H7 (cell line): ENCODE measurements at places on chromosomes 5 and 9. TPM values are rescaled to one million over a fixed set of nuclear protein-coding genes. Genes with fewer than 3 reads are reported as not detected.

SOX30 gene
- total RNA-seq: 0.04 and 0.42 TPM in 2 replicates

- no peak for DNase-seq
Measured at GRCh38 chr5:168603746-168604145, 24.6 kb upstream of the PANK3 start.

DNA sequence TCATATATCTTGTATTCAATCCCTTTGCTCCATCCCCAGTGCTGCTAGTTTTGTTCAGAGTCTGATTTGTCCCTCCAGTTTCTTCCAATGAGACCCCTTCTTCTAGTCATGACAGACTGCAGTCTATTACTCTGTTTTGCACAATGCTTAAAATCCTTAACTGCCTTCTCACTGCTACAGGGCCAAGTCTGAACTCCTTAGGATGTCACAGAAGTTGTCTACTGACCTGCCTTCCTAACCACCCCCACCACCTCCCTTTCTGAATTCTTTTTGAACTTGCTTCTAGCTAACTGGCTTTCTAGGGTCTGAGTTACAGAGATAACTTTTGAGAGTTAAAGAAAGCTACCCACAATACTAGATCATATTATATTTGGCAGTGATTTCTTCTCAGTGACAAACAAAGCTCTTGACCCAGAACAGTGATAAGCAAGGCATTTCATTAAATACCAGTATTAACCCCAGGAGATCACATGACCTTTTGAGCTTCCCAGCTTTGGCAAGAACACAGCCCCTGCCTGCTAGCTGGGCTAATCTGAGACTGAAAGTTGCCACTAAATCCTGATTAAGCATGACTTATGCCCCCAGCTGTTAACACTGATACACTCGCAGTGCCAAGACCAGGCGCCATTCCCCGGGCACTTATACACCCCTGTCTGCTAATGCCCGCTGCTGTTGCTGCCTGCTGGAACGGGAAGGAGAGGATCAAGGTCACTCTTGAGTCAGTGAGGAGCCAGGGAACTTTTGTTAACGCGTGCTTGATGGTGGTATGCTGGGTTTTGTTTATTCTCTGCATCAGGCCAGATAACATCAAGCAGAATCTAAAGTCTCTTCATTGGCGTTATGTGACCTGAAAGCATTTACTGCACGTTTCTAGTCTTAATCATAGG is 36.4 kb upstream of the ADAMTSL1 start:
- DNase-seq: no peak

MCCC2 gene
- 53.1 and 60.7 TPM in 2 replicates for total RNA-seq

CERCAM gene
- 12.6 and 15.5 TPM in 2 replicates for total RNA-seq

CDC20B gene
- total RNA-seq: not detected in 2 replicates

DNA sequence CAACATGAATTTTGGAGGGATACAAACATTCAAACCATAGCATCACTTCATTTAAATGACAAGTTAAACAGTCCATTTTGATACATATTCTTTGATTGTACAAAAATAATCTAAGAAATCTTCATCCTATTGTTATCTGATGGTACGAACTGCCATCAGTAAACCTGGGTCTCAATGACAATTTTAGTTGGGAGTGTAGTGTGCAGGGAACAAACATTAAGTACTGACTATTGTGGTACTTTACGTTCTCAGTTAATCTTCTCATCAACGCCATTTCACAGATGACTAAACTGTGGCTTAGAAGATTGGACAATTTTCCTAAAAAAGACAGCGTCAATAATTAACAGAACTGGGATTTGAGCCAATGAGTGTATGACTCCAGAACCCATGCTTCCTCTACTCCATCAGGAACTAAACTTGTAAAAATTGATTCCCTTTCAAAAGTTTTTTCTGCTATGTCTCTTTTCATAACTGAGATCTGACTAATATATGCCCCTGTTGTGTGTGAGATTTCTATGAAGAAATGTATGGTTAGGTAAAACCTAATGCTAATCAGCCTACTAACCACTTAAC is 21.1 kb downstream of the TNPO1 start:
- DNase-seq: no peak

- DNase-seq: no peak
Measured at GRCh38 chr9:119078015-119078414, 291.2 kb downstream of the BRINP1 start.

FBP1 gene
- 5.4 and 7.5 TPM in 2 replicates for total RNA-seq

ACOT12 gene
- total RNA-seq: not detected in 2 replicates
